Vagina (tissue), 2 donors: ENCODE measurements at places on chromosomes 5 and 9. TPM values are rescaled to one million over a fixed set of nuclear protein-coding genes. Genes with fewer than 3 reads are reported as not detected.
A peak's percentile ranks its signal among the peaks of the same experiment; 100 is the strongest.

GRCh38 chr9:96514108-96514799, 64.3 kb downstream of the HABP4 start:
- H3K27me3 ChIP-seq = no peaks in the 10 kb centered on the region
- peak overlapping the region; percentile 69 for H3K27ac ChIP-seq
- no peak overlapping the region for H3K4me3 ChIP-seq
- H3K4me1 ChIP-seq = peaks cover 26% of the 10 kb centered on the region
- DNase-seq = no peak

- H3K4me1 ChIP-seq = no peaks in the 10 kb centered on the region
- H3K27me3 ChIP-seq = no peaks in the 10 kb centered on the region
- no peak overlapping the region for H3K27ac ChIP-seq
- H3K36me3 ChIP-seq = no peaks in the 10 kb centered on the region
- no peak overlapping the region for H3K4me3 ChIP-seq
These were observed 354.8 kb downstream of the NTRK2 start for GRCh38 chr9:85024374-85024773.

Gene KCNT1
- not detected for total RNA-seq

DNA sequence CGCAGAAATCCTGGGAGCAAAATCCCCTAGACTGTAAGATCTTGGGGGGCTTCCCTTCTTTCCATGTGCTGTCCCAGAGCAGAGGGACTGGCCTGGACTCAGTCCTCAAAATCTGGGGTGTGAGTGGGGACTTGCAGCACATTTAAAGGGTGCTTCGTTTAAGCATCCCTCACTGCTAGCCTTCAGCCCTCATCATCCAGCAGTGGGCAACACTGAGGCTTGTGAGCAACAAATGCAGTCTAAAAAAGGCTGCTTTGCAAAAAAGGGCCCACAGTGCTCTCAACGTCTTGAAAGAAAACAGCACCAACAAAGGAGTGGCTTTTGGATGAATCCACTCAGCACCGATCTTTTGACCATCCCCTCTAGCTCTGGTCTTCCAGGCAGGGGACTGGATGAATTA, 128.3 kb upstream of the TBC1D2 start:
- H3K27me3 ChIP-seq = no peaks in the 10 kb centered on the region
- DNase-seq = no peak
- no peaks in the 10 kb centered on the region for H3K36me3 ChIP-seq
- H3K4me3 ChIP-seq = no peak overlapping the region

Gene LHX3
- not detected for total RNA-seq

GRCh38 chr5:151673421-151673820, 13.3 kb downstream of the SPARC start:
- H3K4me1 ChIP-seq = peaks cover 87% of the 10 kb centered on the region
- no peaks in the 10 kb centered on the region for H3K27me3 ChIP-seq
- H3K4me3 ChIP-seq = no peak overlapping the region
- H3K36me3 ChIP-seq = no peaks in the 10 kb centered on the region
- DNase-seq = no peak

- no peak for DNase-seq
- no peak overlapping the region for H3K27ac ChIP-seq
- no peaks in the 10 kb centered on the region for H3K36me3 ChIP-seq
- H3K4me1 ChIP-seq = no peaks in the 10 kb centered on the region
- no peaks in the 10 kb centered on the region for H3K27me3 ChIP-seq
- no peak overlapping the region for H3K4me3 ChIP-seq
These were observed 10.9 kb downstream of the NME5 start for GRCh38 chr5:138128334-138128733.

GRCh38 chr5:150507474-150508276, at the start of gene NDST1:
TSS of gene NDST1 (plus strand) at chr5:150508131. CDS start at chr5:150521255, 13,124 bp downstream.
- H3K27ac ChIP-seq = peak within 1 kb of the TSS; percentile 89
- H3K27me3 ChIP-seq = no peaks in the 10 kb centered on the region
- H3K4me3 ChIP-seq = no peak within 1 kb of the TSS
- no peak for DNase-seq
- H3K4me1 ChIP-seq = peaks cover 99% of the 10 kb centered on the region
- no peaks in the 10 kb centered on the region for H3K36me3 ChIP-seq

Gene FLT4
- 20.9 TPM for total RNA-seq

Gene HAVCR2
- total RNA-seq = 4.4 TPM

- peak overlapping the region; percentile 98 for H3K4me3 ChIP-seq
- H3K27ac ChIP-seq = peak overlapping the region; percentile 95
- H3K27me3 ChIP-seq = no peaks in the 10 kb centered on the region
- peaks cover 8% of the 10 kb centered on the region for H3K36me3 ChIP-seq
These were observed 2.8 kb upstream of the RACK1 start for GRCh38 chr5:181246276-181247049.

- peak overlapping the region; percentile 4 for H3K27ac ChIP-seq
- no peak overlapping the region for H3K4me3 ChIP-seq
- no peak for DNase-seq
- H3K36me3 ChIP-seq = no peaks in the 10 kb centered on the region
- H3K4me1 ChIP-seq = peaks cover 16% of the 10 kb centered on the region
- no peaks in the 10 kb centered on the region for H3K27me3 ChIP-seq
These were observed 23.8 kb downstream of the SVEP1 start for GRCh38 chr9:110555551-110556331.

- no peak for DNase-seq
- no peak overlapping the region for H3K4me3 ChIP-seq
- no peak overlapping the region for H3K27ac ChIP-seq
- H3K36me3 ChIP-seq = no peaks in the 10 kb centered on the region
- no peaks in the 10 kb centered on the region for H3K4me1 ChIP-seq
These were observed 99.8 kb upstream of the DAP start for GRCh38 chr5:10860645-10861422.

DNA sequence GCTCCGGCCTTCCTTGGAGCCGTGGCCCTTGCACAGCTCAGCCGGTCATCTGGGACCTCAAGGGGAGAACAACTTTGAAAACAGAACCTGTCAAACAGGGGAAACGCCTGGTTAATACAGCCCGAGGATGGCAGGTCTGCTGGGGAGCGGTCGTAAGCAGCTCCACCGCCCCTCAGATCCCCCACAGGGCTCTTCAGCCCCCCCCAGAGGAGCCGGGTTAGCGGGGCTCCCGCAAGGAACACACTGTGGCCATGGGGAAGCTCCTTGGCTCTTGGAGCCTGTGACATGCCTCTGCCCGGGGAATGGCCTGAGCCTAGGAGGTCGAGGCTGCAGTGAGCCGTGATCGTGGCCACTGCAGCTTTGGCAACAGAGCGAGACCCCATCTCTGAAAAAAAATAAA, 6.8 kb downstream of the TMEM250 start:
- H3K27me3 ChIP-seq = no peaks in the 10 kb centered on the region
- no peak for DNase-seq
- no peak overlapping the region for H3K4me3 ChIP-seq
- H3K36me3 ChIP-seq = no peaks in the 10 kb centered on the region
- H3K27ac ChIP-seq = no peak overlapping the region

DNA sequence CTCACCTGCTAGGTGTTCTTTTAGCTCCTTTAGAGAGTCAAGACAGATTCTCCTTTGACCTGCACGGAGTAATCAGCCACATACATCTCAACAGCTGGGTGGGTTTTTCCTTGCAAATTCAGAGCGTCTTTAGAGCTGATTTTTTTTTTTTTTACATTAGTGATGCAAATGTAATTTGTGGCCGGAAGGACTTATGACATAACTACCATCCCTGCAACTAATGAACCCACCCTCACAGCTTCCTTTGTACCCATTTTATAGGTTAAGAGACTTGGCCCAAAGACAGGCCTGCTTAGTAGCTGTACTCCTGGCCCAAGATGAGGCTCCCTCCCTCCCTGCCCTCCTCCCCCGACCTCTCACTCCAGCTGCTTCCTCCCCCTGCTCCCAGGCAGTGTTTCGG, 69.9 kb upstream of the NIPAL4 start:
- H3K4me3 ChIP-seq = no peak overlapping the region
- H3K27me3 ChIP-seq = no peaks in the 10 kb centered on the region
- no peaks in the 10 kb centered on the region for H3K36me3 ChIP-seq
- no peak for DNase-seq

DNA sequence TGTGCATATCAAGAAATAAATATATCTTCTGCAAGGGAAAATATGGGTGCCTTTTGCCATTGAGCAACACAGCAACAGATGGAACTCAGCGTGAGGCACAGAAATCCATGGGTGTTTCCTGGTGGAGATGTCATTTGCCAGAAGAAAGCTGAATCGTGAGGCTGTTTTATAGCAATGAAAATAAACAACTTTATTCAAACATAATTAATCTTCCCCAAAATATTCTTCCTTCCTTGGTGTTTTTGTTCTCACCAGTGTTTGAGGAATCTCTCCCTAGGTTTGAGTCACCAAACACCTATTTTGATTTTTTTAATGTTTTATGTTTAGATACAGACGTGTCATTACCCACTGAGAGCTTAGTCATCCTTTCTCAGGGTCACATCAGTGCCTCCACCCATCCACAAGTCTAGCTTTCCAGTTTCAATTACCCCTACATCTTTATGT, 65.8 kb upstream of the PAPPA start:
- H3K27me3 ChIP-seq = no peaks in the 10 kb centered on the region
- H3K4me3 ChIP-seq = no peak overlapping the region
- H3K4me1 ChIP-seq = no peaks in the 10 kb centered on the region
- DNase-seq = no peak

DNA sequence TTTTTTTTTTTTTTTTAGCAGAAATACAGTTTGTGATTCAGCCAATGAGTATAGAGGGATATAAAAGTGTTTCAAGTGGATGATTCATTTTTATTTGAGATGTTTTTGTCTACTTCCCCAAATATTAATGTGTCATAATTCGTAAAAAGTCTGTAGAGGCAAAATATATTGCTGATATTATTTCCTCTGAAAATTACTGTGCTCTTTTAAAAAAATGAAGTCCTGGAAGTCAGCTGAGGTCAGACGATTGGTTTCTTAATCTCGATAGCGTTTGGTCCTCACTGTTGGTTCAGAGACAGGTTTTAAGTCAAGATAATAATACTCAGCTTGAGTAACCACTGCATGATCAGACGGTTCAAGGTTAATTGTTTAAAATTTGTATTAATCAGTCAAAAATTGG, 19.5 kb downstream of the IL9 start:
- H3K27ac ChIP-seq = no peak overlapping the region
- no peak for DNase-seq
- no peak overlapping the region for H3K4me3 ChIP-seq
- H3K4me1 ChIP-seq = no peaks in the 10 kb centered on the region
- no peaks in the 10 kb centered on the region for H3K27me3 ChIP-seq
- no peaks in the 10 kb centered on the region for H3K36me3 ChIP-seq

DNA sequence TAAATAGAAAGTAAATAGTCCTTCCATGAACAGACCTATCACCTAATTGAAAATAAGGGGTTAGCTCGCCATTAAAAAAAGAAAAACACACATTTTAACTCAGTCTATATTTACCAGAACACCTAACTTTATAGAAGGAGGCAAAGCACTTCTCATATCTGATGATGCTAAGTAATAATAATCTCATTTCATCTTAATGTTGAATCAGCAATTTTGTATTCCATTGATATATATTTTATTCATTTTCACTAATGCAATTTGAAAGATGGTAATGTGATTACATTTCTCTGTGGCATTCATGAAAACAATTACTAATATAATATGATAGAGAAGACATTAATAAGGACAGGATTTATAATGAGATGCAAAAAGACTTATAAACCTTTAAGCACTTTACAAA, 276.7 kb downstream of the BNC2 start:
- no peak overlapping the region for H3K27ac ChIP-seq
- no peak for DNase-seq
- H3K36me3 ChIP-seq = no peaks in the 10 kb centered on the region
- H3K27me3 ChIP-seq = no peaks in the 10 kb centered on the region

Gene LCN9
- total RNA-seq = not detected

Gene PRR16
- total RNA-seq = 19.6 TPM

Gene ARHGAP26
- total RNA-seq = 42.5 TPM

DNA sequence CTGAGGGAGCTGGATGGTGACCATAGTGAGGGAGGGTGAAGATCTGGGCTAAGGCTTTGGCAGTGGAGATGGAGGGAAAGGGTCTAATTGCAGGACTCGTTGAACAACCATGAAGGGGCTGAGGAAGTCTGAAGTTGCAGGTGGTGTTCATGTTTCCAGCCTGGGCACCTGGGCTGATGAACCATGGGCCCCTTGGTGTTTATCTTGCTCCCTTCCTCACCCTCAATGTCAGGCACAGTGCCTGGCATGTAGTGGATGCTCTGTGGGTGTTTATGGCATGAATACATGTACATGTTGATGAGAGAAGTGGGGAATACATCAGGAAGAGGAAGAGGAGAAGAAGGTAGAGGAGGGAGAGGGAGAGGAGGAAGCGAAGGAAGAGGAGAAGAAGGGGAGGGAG, 31.3 kb upstream of the COL15A1 start:
- no peaks in the 10 kb centered on the region for H3K27me3 ChIP-seq
- H3K27ac ChIP-seq = no peak overlapping the region
- no peak for DNase-seq
- no peaks in the 10 kb centered on the region for H3K36me3 ChIP-seq

Gene CHSY3
- total RNA-seq = 3.9 TPM

DNA sequence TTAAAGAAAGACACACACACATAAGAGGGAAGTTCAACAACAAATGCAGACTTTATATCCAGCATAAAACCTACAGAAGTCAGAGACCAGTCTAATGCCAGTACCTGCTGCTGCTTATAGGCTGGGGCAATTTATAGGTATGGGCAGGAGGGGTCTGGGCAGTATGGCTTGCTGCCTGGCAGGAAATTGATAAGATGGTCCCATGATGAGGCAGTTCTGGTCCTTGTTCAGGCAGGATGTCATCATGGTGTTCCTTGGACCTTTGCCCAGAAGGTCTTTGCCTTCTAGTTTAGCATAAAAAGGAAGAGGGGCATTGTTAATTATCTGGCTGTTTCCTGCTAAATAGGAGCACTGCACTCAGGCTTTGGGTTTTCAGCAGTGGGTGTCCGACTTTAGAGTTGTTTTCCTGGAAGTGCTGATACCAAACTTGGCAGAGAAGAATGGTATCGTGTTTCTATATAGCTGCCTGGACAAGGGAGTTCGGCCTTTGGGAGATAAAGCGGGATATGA, 10.4 kb upstream of the PDCD1LG2 start:
- H3K27ac ChIP-seq = no peak overlapping the region
- no peaks in the 10 kb centered on the region for H3K36me3 ChIP-seq
- H3K27me3 ChIP-seq = no peaks in the 10 kb centered on the region

- no peak for DNase-seq
- no peaks in the 10 kb centered on the region for H3K36me3 ChIP-seq
- no peak overlapping the region for H3K27ac ChIP-seq
- no peaks in the 10 kb centered on the region for H3K27me3 ChIP-seq
- no peaks in the 10 kb centered on the region for H3K4me1 ChIP-seq
These were observed 139.5 kb upstream of the DMRTA1 start for GRCh38 chr9:22307013-22307711.

Gene GMCL2
- total RNA-seq = not detected

GRCh38 chr5:149584121-149584520, 2.8 kb downstream of the ARHGEF37 start:
- H3K4me1 ChIP-seq = peaks cover 46% of the 10 kb centered on the region
- DNase-seq = no peak
- no peaks in the 10 kb centered on the region for H3K27me3 ChIP-seq
- no peaks in the 10 kb centered on the region for H3K36me3 ChIP-seq

DNA sequence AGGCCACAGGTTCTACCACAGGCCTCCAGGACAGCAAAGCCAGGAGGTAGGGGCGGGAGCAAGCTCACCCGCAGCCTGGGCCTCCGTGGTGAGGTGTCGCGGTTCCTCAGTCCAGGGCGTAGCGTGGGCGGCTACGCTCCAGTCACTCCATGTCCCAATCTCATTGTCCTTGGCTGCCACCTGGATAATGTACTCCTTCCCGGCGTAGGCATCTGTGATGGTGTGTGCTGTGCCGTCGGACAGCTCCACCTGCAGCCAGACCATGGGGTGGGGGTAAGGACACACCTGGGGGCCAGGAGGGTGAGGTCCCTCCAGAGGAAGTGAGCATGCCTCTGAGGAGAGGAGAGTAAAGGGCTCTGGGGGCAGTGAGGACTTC, 29.8 kb upstream of the ENHO start:
- H3K4me3 ChIP-seq = no peak overlapping the region
- no peak overlapping the region for H3K27ac ChIP-seq
- H3K4me1 ChIP-seq = peaks cover 12% of the 10 kb centered on the region
- DNase-seq = no peak
- no peaks in the 10 kb centered on the region for H3K27me3 ChIP-seq

Gene GPSM1
- 35.4 TPM for total RNA-seq
